ENCODE measurements at places on chromosomes 12 and 14.

- DNase-seq, result no peak
Observed at GRCh38 chr14:94025720-94026119, 420 bp upstream of the OTUB2 start.

GRCh38 chr14:52473557-52473956 is 78.7 kb downstream of the TXNDC16 start:
- DNase-seq, result no peak

- DNase-seq, result no peak
Observed at GRCh38 chr14:39558525-39558924, 126.3 kb upstream of the FBXO33 start.

DNA sequence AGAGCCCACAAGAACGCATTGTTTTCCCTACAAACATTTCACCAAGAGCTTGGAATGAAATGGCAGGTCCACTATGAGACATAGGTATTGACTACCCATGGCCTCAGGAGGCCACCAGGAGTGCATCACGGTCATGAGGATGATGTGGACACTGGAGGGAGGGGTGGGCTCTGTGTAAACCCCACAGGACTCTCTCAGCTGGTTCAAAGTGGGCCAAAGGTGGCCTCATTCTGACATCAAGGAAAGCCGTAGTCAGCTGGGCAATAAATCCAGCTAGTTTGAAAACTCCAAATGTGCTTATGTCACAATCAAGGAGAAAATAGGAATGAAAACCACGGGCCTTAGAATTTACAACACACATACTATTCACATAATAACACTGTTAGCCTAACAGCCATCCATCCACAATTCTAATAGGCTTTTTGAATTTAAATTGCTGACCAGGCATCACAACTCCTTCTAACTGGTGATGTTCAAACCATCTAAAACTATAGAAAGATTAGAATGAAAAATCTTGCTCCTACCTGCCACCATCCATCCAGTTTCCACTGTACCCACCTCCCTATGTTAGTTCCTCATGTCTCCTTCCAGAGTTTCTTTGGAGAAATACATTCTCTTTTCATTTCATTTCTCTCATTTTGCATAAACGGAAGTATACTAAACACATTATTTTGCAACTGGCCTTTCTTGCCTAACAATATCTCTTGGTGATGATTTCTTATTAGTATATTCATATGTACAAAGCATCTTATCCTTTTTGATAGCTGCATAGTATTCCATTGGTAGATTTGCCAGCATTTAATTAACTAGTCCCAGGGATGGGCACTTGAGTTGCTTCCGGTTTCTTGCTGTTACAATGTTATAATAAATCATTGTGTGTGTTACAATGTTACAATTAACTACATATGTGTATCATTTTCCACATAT is 21.5 kb downstream of the CMKLR1 start:
- DNase-seq, result no peak

DNA sequence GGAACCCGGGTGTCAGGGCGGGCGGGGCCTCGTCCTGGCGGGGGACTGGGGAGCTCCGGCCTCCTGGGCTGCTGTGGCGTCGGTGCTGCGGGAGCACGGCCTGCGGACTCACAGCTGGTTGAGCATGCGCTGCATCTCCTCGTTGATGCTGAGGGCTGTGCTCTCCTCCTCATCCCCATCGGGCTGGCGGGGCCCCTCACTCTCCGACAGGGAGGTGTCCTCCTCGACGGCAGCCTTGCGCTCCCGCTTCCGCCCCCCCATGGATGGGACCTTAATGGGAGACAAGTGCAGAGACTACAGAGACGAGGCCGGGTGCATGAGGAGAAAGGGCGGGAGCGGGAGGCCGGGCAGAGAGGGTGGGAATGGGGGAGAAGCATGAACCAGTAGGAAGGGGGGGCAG is 7.3 kb downstream of the IFFO1 start:
- no peak for DNase-seq

DNA sequence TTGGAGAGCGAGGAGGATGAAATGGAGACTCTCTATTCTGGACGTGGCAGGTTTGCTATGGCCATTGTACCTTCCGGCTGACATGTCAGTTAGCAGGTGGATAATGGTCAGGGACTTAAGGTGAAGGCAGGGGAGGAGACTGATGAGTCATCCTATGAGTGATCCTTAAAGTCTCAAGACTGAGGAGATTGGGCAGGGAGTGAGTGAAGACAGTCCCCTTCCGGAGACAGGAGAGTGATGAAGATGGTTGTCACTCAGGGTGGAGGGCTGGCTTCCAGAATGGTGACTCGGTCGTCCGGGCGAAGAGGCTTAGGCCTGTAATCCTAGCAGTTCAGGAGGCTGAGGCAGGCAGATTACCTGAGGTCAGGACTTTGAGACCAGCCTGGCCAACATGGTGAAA is 49.8 kb upstream of the CCDC63 start:
- DNase-seq, result no peak

GRCh38 chr14:94592457-94592856 is 11.2 kb downstream of the SERPINA5 start:
- no peak for DNase-seq

- no peak for DNase-seq
Observed at GRCh38 chr12:20444595-20445170, 76.3 kb downstream of the PDE3A start.

All from HEK293T (cell line).